Activated naive CD8-positive, alpha-beta T cell treated with anti-CD3 and anti-CD28 coated beads for 36 hours (primary cell): ENCODE measurements at places on chromosomes 1 and 21. TPM values are rescaled to one million over a fixed set of nuclear protein-coding genes. Genes with fewer than 3 reads are reported as not detected.

NUDT17 gene
- total RNA-seq = 3.8 TPM

DNA sequence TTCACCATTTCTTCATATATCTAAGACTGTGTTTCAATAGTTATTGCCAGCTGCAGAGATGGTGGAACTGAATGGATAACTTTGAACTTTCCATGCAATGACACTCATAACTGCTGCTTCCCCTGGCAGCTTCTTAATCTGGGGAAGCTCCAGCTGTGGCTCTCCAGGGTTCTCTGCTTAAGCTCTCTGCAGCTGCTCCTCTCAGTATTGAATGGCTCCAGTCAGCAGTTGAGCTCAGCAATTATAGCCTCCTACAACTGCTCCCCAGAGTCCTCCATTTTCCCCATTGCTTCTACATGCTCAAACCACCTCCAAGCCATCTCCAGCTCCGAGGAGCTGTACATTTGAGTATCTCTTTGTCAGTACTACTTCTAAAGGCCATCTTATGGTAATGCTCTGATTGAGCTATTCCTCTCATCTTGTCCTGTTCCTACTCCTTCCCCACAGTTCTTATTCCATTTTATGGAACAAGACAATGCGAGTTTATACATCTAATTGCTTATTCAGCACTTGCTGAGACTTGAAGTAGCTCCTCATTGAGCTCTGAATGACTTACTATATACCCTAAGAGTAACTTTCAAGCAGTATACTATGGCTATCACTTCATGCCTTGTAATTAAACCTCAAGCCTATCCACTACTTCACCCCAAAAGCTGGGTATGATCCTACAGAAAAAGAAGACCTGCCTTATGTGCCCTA, 362.4 kb downstream of the NEGR1 start:
- no peak for DNase-seq

- DNase-seq = no peak
These were observed 107.3 kb downstream of the CLEC20A start for GRCh38 chr1:178389441-178389840.

- DNase-seq = no peak
These were observed 352.3 kb downstream of the RYR2 start for GRCh38 chr1:237394281-237394680.
